Daoy (cell line): ENCODE measurements at places on chromosomes 11 and 22.

- no peak for DNase-seq
Measured at GRCh38 chr22:42562279-42562678, 8.5 kb downstream of the SERHL2 start.

GRCh38 chr11:45087900-45088160 is 58.6 kb upstream of the PRDM11 start:
- no peak for DNase-seq

GRCh38 chr11:2517016-2517385 is 72.2 kb downstream of the KCNQ1 start:
- peak; percentile 2 for DNase-seq

GRCh38 chr11:114826910-114827442 is 148.6 kb downstream of the NXPE2 start:
- no peak for DNase-seq

- DNase-seq, result no peak
Measured at GRCh38 chr11:112928136-112928535, 33.1 kb upstream of the NCAM1 start.

- DNase-seq, result peak; percentile 59
Measured at GRCh38 chr11:117807482-117808327, 10.7 kb upstream of the DSCAML1 start.

DNA sequence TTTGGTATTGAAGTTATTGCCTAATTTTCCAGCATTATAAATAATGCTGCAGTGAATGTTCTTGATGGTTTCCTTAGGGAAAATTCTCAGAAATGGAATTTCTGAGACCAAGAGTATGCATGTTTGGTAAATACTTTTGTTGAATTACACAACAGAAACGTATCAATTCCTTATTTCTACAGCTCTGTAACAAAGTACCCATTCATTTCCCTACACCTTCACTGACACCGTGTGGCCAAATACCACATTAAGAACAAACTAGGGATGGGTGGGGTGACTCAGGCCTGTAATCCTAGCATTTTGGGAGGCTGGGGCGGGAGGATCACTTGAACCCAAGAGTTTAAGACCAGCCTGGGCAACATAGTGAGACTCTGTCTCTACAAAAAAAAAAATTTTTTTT is 21.8 kb downstream of the MCAM start:
- DNase-seq, result no peak
